ENCODE measurements at places on chromosomes 3 and 15. TPM values are rescaled to one million over a fixed set of nuclear protein-coding genes. Genes with fewer than 3 reads are reported as not detected.
A peak's percentile ranks its signal among the peaks of the same experiment; 100 is the strongest.

DNA sequence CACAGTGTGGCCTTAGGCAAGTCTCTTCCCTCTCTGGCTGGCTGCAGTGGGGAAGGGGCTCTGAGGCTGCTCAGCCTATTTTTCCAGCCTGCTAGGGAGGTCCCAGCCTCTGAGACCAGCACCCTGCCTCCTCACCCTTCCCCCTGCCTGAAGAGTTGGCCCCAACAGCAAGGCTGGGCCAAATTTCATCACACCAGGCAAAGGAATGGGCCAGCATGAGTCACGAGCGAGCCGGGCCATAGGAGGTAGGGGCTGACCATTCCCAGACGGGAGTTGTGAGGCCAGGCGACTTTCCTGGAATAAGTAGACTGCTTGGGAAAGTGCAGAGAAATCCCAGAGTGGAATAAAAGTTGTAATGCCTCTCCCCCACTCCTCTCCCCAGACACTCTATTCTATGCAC is 5.7 kb upstream of the FBLN2 start:
- no peaks in the 10 kb centered on the region for H3K36me3 ChIP-seq
- no peak overlapping the region for H3K4me3 ChIP-seq
- peaks cover 13% of the 10 kb centered on the region for H3K4me1 ChIP-seq
- no peak for DNase-seq
- H3K27ac ChIP-seq = no peak overlapping the region

- H3K36me3 ChIP-seq = peaks cover 15% of the 10 kb centered on the region
- no peaks in the 10 kb centered on the region for H3K27me3 ChIP-seq
- peak overlapping the region; percentile 94 for H3K27ac ChIP-seq
- peaks cover 43% of the 10 kb centered on the region for H3K4me1 ChIP-seq
- peak; percentile 13 for DNase-seq
Measured at GRCh38 chr15:90264671-90265070, 801 bp upstream of the NGRN start.

DNA sequence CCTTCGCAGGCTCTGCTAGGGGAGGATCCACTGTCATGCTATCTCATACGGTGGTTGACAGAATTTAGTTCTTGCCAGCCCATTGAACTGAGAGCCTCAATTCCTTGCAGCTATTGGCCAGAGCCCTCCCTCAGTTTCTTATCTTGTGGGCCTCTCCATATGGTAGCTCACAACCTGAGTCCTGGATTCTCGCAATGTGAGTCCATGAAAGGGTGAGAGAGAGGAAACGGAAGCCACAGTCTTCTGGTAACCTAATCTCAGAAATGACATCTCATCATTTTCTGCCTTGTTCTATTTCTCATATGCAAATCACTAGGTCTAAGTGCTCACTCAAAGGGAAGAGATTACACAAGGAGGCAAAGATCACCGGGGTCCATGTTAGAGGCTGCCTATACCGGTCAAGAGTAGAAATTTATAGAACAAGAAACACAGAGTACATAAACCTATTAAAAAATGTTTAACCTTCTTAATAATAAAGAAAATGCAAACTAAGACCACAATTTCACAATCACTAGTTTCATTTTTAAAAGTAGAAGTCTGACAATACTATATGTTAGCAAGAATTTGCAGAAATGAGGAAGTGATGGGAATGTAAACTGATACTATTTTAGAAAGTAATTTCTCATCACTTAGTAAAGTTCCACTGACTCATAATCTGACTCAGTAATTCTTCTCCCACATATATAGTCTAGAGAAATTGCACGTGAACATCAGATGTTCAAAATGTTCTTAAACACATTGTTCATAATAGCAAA is 378.4 kb upstream of the AGTR1 start:
- H3K27me3 ChIP-seq = no peaks in the 10 kb centered on the region
- no peak overlapping the region for H3K27ac ChIP-seq
- no peaks in the 10 kb centered on the region for H3K36me3 ChIP-seq

- no peak overlapping the region for H3K27ac ChIP-seq
- H3K36me3 ChIP-seq = no peaks in the 10 kb centered on the region
- no peaks in the 10 kb centered on the region for H3K4me1 ChIP-seq
- H3K4me3 ChIP-seq = no peak overlapping the region
Measured at GRCh38 chr3:194064380-194065332, 71.3 kb upstream of the HES1 start.

The PROS1 gene
- not detected for total RNA-seq

- peaks cover 54% of the 10 kb centered on the region for H3K36me3 ChIP-seq
- no peak overlapping the region for H3K4me3 ChIP-seq
- DNase-seq = no peak
- no peaks in the 10 kb centered on the region for H3K27me3 ChIP-seq
- H3K4me1 ChIP-seq = no peaks in the 10 kb centered on the region
Measured at GRCh38 chr3:52574056-52574965, 37.9 kb downstream of the UQCC5 start.

All from CD4-positive, alpha-beta T cell (primary cell).